ENCODE measurements at places on chromosomes 1 and 21.

DNA sequence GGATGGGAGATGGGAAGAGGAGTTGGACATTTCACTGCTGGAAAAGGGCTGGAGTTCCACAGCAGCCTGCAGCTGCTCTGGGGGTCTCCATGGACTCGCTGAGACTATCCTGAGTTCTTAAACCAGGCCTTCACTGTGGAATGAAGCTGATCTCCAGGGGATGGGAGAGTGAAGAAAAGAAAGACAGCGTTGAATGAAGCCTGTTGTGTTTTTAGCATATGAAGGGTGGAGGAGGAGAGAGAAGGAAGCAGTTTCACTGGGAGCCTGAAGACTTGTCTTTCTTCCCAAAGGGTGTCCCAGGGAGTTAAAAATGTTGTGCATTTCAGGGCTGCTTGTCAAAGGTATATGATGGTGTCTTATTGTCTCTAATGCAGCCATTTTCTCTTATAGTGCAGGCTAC lies 9.2 kb downstream of the ROR1 start:
- DNase-seq, result no peak

- no peak for DNase-seq
Observed at GRCh38 chr1:65195495-65196417, 47.8 kb downstream of the AK4 start.

- no peak for DNase-seq
Observed at GRCh38 chr1:162189345-162189744, 119.9 kb downstream of the NOS1AP start.

GRCh38 chr21:29077651-29078090 lies 4.2 kb upstream of the CCT8 start:
- DNase-seq, result no peak

DNA sequence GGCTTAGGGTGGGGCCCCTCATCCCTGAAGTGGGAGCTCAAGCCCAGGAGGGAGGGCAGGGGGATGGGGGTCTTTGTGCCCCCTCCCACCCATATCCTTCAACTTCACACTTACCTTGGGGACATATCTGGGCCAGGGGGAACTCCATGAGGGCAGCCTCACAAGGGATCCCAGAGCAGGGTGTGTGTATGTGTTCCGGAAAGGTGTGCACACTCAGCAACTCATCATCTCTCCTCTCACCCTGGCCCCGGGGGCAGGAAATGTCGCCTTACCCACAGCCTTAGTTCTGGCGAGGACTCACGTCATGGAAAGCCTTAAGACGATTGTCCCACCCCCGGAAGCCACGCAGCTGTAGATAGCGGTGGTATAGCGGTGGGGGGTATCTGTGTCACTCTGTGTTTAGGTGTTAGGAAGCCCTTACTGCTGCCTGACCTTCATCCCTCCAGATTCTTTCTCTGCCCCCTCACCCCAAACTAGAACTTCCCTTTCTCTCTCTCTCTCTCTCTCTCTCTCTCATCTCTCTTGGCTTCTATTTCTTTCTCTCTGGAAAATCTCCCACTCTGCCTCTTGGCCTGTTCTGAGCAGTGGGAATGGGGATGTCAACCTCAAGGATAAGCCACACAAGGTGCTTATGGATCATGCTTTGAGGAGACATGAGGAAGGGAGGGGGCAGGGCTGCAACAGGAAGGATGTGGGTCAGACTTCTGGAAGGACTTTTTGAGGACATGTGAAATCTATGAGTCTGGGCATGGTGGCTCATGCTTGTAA lies at the start of gene SH2D2A:
SH2D2A (minus strand) TSS at position 288 of the 768 bp plus-strand sequence; CDS start at position 148, 140 bp downstream.
- DNase-seq, result no peak

DNA sequence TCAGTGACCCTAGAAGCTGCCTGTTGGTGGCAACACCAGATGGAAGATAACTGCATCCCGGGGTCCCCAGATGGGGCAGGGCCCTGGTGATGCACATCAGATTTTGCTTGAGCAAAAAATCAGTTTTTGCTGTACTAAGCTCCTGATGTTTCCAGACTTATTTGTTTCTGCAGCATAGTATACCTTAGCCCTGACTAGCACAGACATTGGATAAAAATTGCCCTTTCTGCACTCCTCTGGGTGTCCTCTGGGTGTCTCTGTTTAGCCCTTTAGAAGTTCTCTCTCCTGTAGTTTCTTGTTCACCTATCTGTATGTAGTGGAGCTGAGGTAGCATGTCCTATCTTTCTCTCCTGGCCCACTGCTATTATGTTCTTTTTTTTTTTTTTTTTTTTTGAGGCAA lies 30.3 kb upstream of the PLA2G2C start:
- no peak for DNase-seq

Data from AG04449 (cell line).